ENCODE measurements at places on chromosomes 13 and 19. TPM values are rescaled to one million over a fixed set of nuclear protein-coding genes. Genes with fewer than 3 reads are reported as not detected.

DNA sequence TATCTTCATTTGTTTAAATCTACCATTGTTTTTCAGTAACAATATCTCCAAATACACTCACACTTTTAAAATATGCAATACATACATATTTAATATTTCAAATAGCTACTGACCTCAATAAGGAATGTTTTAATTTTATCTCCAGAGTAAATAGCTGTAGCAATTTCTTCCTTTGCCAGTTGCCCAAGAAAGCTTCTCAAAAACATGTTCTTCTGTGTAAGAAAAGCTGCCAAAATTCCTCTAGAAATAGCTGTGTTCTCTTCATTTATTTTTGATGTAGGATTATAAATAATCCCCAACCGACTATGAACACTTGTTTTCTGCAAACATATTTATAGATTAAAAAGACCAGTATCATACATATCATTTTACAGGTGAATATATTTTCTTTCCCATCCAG lies 150.5 kb downstream of the UGGT2 start:
- no peak for DNase-seq

DNA sequence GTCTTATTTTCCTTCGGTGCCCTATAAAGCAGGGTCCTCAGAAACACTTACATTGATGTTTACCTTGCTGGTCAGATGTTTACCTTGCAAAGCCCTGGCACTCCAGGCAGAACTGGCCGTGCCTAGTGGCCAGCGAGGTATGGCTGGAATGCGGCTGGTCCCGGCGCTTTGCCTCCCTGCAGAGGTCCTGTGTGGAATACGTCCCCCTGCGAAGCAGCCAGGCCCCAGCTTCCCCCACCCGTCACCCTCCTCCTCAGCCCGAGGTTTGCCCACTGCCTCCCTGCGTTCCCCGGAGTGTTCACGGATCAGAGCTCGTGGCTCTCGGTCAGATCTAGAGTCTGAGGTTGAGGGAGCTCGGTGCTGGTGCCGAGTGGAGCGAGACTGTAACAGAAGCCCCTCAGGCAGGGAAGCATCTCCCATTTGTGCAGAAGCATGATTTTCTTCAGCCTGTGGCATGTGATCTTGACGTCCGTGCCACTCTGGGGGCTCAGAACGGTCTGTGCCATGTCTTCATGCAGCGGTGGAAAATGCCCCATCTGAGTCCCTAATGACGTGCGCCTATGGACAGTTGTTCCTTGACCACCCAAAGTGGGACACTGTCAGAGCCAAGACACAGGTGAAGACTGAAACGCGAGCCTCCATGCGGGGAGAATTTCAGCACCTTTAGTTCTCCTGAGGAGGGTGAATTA lies 54.8 kb upstream of the SOX1 start:
- DNase-seq, result no peak

DNA sequence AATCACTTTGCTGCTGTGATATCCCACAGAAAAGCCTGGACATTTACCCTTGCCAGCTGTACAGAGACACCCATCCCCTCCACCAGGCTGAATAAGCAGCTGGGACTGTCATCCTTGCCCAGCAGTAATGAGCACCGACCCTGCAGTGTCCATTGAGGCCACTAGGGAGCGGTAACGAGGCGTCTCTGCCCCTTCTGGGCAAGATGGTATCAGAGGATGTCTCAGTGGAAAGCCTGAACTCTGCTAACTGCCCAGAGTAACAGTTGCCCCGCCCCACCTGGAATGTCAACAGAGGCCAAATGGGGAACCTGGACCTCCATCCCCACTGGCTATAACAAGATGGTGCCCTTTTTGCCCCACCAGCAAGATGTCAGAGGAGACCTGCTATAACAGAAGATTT lies 22.8 kb upstream of the CEACAM20 start:
- DNase-seq, result peak; percentile 16

GRCh38 chr13:104854007-104854406 lies 1681.5 kb downstream of the EFNB2 start:
- DNase-seq, result no peak

DNA sequence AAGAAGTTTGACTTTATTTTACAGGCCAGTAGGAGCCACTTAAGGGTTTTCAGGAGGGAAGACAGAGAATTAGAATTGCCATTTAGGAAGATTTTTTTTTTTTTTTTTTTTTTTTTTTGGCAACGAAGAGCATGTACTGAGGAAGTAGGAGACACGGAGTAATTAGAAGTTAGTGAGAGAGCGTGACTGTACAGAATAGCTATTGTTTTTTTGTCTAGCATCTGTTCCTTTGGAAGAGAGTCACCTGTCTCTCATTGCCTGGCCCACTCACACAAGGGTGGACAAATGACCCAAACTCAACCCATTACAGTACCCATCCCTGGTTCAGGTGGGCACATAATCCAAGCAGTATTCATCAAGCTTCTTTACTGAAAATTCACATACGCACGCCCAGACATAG lies 166.7 kb downstream of the LACC1 start:
- no peak for DNase-seq

- DNase-seq, result no peak
Measured at GRCh38 chr19:13342672-13343071, 163.6 kb downstream of the CACNA1A start.

- peak; percentile 81 for DNase-seq
Measured at GRCh38 chr19:18469069-18469846, 31.3 kb upstream of the ISYNA1 start.

KLK1 gene
- total RNA-seq, result not detected

PGLYRP2 gene
- total RNA-seq, result not detected

ZNF653 gene
- 7.5 TPM for total RNA-seq

CD37 gene
- 11.6 TPM for total RNA-seq

Data from adrenal gland (tissue), 19 donors.